Uterus (tissue), 4 donors: ENCODE measurements at places on chromosomes 2 and 18. TPM values are rescaled to one million over a fixed set of nuclear protein-coding genes. Genes with fewer than 3 reads are reported as not detected.

GRCh38 chr2:178910005-178910404, 102.8 kb upstream of the TTN start:
- no peak for DNase-seq

GRCh38 chr2:236673126-236673822, 103.6 kb downstream of the ACKR3 start:
- DNase-seq: no peak

DNA sequence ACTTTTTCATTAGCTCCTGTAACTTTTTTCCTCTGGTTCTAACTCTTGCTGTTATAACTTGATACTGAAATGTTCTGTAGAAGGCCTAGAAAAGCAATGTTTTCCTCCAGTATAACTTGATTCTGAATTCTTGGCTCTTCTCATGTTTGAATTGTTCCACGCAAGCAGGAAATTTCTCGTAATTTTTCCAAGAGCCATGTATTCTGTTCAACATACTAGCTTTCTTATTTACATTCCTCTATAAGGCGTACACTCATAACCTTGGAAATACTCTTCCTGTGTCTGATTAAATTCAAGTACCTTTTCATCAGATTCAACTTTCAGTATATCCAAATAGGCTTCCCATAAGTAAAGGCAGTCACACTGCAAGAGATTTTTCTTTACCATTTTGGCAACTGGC, 109.1 kb downstream of the SMAD2 start:
- no peak for DNase-seq

GRCh38 chr2:121018136-121019061, 266.6 kb downstream of the TFCP2L1 start:
- DNase-seq: peak; percentile 28

GRCh38 chr2:111908578-111908977, 10.2 kb downstream of the MERTK start:
- DNase-seq: no peak

DNA sequence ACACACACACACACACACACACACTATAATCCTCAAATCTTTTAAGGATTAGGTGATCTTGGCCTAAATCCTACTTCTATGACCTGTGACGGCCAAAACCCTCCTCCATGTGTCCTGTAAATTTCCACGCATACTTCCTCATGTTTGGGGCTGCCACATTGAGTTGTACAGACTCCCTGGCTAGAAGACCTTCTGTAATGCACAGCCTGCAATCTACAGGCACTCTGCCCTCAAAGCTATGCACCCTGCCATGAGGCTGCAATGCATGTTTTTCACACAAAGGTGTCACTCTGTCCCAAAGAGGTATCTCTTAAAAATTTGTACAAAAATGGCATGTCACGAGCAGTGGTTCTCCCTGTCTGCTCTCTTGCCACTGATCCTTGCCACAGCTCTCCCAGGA, 26.4 kb upstream of the B4GALT6 start:
- no peak for DNase-seq

DNA sequence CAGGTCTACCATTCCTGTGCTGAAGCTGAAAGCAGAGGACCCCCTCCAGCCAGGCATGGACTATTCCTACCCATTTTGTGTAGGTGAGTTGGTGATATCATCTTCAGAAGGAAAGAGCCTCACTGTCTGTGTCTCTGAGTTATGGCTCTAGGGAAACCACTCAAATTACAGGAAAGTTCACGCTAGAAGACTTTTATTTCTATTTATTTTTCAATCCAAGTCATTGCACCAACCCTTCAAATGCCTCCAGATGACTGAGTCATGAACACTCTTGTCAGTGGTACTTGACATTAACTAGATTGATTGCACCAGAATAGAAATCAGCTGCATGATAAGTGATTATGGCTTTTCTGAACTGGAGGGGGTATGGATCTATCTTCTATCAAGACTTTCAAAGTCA, 338.4 kb downstream of the MBD2 start:
- DNase-seq: no peak

DNA sequence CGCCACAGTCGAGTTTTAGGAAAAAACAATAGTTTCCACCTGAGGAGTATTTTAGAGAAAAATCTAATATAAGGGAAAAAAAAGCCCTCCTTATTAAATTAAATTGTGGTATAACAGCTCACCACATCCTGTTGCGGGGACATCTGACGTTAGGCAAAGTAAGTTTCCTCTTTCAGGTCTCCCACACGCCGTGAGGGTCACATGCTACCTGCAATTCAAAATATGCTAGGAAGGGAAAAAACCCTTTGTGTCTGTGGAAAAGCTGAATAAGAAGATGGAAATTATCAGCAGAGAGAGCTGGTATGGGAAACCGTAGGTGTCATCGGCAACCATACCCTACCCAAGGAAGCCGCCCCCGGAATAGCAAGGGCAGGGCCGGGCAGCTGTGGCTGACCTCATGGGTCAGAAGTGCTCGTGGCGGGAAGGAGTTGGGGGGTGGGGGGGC, 128.0 kb downstream of the NFATC1 start:
- DNase-seq: peak; percentile 15

DNA sequence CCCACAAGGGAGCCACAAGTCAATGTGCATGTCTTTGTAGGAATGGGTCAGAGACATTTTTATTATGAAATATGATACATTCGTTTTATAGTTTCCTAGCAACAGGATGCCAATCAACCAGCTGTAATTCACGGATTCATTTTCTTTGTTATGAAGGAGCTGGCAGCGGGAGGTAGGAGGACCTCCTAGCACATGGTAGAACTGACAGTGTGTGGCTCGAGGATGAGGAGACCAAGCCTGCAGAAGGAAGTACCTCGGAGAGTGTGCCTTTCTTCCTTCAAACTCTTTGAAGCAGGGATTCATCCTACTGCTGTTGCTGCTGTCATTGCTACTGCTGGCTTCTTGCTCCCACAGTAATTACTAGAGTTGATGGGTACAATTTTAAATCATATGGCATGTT, 504.8 kb upstream of the KLHL29 start:
- no peak for DNase-seq

DNA sequence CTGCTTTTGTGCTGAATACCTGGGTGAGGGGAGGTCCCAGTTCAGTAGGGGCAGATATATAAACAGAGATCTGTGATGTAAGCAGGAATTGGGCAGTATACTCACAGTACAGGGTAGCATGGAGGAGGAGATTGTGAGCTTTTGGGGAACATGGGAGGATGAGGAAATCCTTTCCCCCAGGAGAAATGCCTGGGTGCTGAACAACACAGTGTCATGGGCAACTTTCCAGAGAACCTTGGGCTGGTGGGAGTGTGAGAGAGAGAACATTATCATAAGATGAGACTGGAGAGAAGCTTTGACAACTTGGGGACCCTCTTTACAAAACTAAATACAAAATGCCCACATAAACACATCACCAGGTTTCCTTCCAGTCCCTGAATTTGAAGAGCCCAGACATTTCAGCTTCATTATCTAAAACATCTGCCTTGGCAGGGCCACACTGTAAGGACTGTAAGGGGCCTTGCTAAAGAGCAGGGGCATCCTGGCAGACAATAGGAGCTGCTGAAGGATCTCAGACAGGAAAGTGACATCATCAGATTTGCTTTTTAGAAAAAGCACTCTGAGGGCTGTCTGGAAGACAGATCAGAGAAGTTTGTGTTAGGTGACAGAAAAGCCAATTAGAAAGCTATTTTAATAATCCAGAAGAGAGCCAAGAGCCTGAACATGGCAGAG, 303.1 kb upstream of the FBXO11 start:
- no peak for DNase-seq

DNA sequence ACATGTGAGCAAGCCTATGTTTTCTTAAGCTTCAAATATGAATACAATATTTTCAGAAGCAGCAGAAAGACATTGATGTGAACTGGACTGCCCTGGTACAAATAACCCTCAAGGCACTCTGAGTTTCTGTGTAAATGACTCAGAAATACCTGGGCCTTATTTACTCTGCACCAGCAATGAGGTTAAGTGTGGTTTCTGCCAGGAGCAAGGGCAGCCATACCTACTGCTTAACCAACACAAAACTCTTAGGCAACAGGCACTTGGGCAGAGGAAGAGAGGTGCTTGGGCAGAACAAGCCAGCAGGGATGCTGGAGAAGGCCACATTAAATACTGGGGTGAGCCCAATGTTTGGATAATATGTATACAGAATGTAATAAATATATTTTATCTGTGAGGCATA, 29.4 kb upstream of the ARL5A start:
- no peak for DNase-seq

- no peak for DNase-seq
Observed at GRCh38 chr2:71562518-71562917, 109.2 kb downstream of the DYSF start.

- DNase-seq: peak; percentile 20
Observed at GRCh38 chr18:33440060-33441043, at the start of gene CCDC178. Gene CCDC178 (minus strand): TSS chr18:33440721. CDS start chr18:33412088, 28,633 bp downstream.

- DNase-seq: no peak
Observed at GRCh38 chr2:236576953-236577352, 7.3 kb downstream of the ACKR3 start.

DNA sequence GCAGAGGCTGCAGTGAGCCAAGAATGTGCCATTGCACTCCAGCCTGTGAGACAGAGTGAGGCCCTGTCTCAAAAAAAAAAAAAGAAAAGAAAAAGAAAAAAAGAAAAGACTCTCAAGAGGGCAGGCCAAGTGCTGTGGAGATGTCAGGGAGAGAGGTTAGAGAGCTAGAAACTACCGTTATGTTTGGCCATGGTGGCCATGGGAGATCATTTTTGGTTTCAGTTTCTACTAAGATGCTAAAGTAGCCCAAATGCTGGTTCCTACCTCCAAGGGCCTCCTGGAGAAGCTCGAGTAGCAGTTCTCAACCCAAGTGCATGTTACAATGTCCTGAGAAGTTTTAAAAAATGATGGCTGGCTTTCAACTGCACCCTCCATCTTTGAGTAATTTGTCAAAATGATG, 47.4 kb upstream of the TCF4 start:
- no peak for DNase-seq

DNA sequence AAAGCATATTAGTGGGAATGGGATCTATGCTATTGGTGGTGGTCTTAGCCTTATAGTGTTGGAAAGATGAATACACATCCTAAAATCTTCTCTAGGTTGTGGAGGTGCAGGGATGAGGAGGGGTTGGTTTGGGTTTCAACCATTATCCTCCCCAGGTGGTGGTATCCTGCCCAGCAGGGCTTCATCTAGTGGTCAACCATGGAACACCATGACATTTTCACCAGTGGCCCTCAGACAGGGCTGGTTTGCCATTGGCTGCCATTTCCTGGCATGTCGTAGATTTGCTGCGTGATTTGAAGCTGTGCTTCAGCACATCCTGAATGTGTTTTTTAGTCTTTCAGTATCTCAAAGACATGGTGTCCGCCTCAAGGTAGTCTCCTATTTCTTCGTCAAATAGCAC, 391.2 kb upstream of the HNRNPA3 start:
- no peak for DNase-seq

DNA sequence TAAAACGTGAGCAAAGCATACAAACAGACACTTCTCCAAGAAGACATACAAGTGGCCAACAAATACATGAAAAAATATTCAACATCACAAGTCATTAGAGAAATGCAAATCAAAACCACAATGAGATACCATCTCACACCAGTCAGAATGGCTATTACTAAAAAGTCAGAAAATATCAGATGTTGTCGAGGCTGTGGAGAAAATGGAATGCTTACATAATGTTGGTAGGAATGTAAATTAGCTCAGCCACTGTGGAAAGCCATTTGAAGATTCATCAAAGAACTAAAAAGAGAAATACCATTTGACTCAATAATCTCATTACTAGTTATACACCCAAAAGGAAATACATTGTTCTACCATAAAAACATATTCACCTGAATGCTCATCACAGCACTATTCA, 825.7 kb downstream of the SUCLG1 start:
- DNase-seq: no peak

ELOA2 gene
- not detected for total RNA-seq

RAD51AP2 gene
- total RNA-seq: not detected

TMEM178A gene
- total RNA-seq: not detected

ERICH2 gene
- total RNA-seq: 2.2 TPM
